NCI-H2107 (cell line): ENCODE measurements at places on chromosomes 5 and 9.

DNA sequence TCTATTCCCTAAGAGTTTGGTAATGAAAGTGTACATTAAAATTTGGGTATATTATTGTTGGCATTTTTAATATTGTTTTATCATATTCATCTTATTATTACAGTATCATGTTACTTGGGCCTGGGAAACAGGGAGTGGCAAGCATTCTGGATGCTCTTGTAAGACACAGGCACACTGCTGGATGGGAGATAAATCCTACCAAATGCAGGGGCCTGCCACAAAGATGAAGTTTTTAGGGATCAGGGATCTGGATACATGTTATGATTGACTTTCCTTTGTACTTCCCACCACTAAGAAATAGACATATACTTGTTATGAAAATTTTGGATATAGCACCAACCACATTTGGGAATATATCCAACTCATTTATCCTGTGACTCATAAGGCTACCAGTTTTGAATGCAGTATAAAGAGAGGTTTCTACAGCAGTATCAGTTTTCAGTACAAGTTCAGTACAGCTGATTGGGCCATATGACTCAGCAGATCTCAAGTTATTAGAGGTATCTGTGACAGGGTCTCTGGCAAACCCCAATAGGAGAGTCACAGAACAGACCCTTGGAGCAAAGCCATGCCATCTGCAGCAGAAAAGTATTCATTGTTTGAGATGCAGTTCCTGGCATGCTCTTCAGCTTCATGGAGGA lies 360.1 kb downstream of the DMAC1 start:
- no peak for DNase-seq

DNA sequence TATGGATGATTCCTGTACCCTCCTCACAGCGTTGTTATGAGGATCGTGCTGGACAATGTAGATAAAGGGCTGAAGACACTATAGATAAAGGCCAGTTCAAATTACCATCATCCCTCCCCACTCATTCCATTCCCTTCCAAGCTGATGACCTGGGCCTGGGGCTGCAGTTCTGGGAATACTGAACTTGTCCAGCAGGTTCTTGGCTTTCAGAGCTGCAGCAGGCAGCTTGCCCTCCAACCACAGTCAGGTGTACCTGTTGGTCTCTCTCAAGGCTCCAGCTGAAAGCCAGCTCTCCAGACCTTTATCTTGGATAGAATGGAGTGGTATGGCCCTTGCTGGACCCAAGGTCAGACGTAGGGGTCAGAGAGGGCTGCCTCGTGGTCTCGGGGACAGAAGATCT lies 92.5 kb downstream of the PCDH1 start:
- DNase-seq = no peak

GRCh38 chr5:178839319-178839704 lies 20.4 kb upstream of the ZNF354B start:
- no peak for DNase-seq

GRCh38 chr9:137366445-137366810 lies 56.5 kb downstream of the EXD3 start:
- DNase-seq = peak; percentile 18

DNA sequence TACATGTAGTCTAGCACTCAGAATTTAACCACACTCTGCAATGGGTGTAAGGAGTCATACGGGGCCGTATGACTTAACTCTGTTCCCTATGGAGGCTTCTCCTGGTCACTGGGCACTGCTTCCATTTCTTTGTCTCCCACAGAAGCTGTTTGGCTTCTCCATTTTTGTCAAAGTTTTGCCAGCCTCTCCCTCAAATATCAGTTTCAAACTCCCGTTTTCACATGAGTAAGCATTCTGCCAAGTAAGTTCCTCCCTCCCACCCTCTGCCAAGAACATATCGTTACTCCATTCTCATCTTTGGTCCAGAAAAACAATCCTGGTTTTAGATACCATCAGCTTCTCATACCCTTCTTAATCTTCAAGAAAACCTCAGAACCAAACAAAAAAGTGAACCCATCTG lies 6.1 kb downstream of the AFAP1L1 start:
- no peak for DNase-seq

DNA sequence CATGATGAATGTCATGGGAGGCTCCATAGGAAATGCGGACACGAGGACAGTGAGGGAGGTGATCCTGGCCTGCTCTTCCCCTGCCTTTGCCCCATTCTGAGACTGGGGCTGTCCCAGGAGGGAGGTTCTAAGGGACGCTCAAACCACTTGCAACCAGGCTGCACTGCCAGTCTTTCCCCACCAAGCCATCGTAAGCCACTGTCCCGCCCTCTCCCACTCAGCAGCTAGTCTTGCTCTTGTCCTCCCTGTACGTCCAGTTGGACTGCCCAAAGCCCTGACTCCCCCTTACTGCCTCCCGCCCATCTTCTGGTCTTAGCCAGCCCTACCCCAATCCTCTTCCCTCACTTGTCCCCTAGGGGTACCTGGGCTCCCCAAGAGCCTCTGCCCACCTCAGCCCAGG lies 115.7 kb downstream of the FSTL4 start:
- DNase-seq = no peak

DNA sequence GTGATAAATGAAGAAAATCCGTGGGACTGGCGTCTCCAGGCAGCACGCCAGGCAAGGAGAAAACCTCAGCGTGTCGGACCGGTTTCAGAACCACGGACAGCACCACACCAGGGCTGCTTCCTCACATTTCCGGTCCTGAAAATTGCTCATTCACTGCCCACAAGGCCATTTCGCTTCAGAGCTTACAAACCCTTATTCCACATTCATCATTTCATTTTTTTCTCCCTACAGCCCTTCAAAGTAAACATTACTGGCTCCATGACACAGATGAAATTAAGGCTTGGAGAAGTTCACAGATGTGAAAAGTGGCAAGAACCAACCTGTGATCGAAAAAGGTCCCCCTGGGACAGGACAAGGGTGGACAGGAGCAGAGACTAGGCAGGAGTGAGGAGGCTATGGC lies 1.5 kb upstream of the GPRIN1 start:
- DNase-seq = no peak

DNA sequence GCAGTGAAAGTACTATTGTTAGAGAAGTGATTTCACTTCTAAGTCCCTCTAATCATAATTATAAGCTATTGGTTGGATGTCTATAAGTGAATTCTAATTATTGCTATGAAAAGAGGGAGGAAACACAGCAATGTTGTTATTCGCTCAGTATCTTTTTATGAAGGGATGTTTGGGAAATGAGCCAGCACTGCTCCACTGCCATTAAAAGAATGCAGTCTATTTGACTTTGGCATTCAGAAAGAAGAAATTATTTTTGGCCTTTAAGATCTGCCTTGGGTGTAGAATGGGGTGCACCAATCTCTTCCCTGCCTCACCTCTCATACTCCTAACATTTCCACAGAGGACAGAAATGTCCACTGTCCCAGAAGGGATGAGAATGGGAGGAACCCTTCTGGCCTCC lies 332.0 kb downstream of the SPATA31D1 start:
- no peak for DNase-seq

DNA sequence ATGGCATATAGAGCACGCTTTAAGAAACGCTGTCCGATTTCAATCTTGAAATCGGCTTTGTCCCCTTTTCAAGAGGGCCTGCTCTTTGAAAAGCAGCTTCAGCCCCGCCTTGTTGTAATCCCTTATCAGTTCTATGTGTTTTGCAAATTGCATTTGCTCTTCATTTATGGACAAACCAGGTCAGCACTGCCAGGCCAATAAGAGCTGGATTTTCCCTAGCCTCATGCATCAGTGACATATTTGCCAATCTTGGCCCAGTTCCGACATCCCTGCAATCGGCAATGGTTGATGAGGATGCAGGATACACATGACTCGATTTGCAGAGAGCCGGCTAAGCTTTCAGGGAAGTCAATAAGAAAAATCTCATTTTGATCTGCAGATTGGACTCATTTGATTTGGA lies 529.1 kb upstream of the CLINT1 start:
- DNase-seq = no peak

GRCh38 chr5:87007737-87008136 lies 259.9 kb upstream of the RASA1 start:
- no peak for DNase-seq

- DNase-seq = no peak
Measured at GRCh38 chr5:33306758-33307157, 134.0 kb upstream of the TARS1 start.

- DNase-seq = no peak
Measured at GRCh38 chr5:128015978-128016377, 67.6 kb upstream of the SLC12A2 start.

DNA sequence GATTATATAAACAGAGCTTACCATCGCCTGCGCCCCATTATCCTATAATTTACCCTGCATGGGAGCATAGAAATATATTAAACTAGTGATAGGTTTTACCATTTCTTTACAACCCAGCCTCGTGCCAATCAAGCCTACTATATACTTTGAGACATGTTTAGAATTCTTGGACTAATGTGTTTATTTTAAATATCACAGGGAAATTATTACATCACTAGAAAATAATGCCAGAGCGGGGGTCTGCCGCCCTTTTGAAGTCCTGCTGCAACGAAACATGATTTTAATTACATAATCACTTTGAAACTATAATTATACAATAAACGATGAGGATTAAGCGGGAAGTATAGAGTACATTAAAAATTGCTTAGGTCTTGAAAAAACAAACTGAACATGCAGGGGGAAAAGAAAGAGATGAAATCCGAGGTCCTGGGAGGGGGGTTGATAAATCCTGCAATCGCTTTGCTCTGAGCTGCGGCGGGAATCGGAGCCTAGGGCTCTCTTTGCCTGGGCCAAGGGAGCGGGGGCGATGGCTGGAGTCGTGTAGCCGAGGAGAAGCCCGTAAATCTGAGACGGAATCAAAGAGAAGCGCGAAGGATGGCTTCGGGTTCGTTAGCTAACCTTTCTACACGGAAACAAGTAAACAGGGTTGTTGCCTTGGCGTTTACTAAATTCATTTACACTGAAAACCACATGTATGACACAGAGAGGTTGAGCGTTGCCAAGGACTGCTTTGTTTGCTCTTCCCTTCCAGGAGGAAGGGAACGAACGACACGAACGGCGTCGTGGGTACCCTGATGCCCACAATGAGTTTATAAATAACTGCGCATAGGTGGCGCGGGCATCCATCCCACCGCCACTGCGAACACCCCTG lies 127.6 kb downstream of the TMEM174 start:
- no peak for DNase-seq

GRCh38 chr5:83485842-83486241 lies 14.3 kb downstream of the VCAN start:
- DNase-seq = no peak

- DNase-seq = no peak
Measured at GRCh38 chr9:13143281-13143680, 136.2 kb downstream of the MPDZ start.

GRCh38 chr5:143714629-143715028 lies 97.3 kb upstream of the HMHB1 start:
- no peak for DNase-seq

GRCh38 chr5:97163360-97163764 lies 19.7 kb downstream of the RIOK2 start:
- DNase-seq = no peak

DNA sequence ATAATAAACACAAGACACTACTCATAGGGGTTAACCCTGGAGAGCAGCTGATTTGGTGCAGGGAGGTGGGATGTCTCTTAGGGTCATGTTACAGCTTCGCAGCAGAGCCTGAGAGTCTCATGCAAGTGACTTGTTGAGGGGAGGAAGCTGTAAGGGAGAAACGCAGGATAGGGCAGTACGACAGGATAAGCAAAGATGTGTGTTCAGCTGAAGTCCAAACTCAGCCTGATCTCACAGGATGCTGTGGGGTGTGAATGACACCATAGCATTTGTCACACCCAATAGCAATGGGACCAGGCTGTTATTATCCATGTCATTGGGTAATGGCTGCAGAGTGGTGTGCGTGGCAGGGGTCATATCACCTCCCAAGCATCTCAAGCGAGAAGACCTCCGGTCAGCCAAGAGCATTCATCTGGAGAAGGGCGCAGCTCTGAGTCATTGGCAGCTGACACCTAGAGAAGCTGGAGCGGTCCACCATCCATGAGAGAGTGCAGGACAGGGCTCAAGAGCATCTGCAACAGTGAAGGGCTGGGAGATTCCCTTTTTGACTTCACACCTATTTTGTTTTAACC lies 49.2 kb upstream of the RPL26L1 start:
- no peak for DNase-seq

- DNase-seq = no peak
Measured at GRCh38 chr5:78675956-78676730, 27.6 kb upstream of the LHFPL2 start.

GRCh38 chr9:126014726-126015125 lies 267.6 kb downstream of the PBX3 start:
- no peak for DNase-seq

DNA sequence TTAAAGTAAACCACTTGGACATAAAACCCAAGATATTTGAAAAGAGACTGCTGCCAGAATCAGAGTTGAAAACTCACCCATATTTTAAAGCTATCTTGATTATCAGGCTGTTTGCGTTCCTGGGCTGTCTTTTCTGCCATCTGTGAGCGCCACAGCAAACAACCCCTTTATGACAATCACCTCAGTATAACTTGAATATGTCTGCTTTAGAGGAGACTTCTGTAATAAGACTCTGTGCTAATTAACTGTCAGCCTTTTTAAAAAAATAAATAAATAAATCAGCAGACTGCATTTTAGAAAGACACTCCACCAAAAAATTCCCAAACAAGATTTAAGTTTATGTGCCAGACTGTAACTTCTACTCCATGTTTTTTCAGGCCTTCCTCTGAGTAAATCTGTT lies 375.7 kb upstream of the CCNH start:
- DNase-seq = no peak

DNA sequence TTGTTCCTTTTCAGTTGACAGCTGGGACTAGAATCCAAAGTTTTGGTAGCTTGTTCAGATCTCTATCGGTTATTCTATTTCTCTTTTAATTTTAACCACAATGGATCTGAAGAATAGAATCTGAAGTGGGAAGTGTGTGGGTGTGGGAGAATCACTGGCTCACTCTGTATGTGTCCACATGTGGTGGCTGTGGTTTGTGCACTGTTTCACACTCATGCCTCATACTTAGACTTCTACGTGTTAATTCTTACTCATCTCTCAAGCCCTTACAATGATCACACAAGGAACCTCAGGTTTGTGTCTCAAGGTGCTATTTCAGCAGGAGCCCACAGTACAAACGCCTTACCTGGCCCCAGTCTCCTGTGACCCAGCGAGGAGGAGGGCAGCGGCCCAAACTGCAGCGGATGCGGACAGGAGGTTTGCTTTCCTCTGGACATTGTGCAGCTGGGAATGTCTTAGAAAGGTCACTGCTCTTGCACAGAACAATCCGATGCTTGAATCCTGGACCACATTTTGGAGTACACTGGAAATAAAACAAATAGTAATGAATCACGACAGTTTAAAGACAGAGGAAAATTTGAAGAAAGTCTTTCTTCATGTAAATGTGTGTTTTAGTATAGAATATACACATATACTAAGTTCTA lies 309.1 kb downstream of the ADAMTS6 start:
- no peak for DNase-seq
